Memory B cell (primary cell): ENCODE measurements at places on chromosomes 13 and 19.

DNA sequence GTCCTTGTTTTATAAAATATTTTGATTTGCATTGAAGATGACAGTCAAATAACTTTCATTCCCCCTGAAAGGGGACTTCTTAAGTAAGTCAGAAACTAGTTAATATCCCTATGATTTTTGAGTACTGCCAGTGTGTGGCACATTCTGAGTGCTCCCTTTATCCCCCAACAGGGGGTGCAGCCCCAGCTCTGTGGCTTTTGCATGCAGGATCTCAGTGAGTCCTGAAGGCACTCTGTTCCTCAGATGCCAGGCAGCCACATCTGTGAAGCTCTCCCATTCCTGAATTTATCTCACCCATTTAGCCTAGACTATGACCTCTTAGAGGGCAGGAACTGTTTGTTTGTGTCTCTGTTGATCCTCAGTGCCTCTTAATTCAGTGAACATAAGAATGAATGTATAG, 123.1 kb downstream of the CDK8 start:
- DNase-seq = no peak

DNA sequence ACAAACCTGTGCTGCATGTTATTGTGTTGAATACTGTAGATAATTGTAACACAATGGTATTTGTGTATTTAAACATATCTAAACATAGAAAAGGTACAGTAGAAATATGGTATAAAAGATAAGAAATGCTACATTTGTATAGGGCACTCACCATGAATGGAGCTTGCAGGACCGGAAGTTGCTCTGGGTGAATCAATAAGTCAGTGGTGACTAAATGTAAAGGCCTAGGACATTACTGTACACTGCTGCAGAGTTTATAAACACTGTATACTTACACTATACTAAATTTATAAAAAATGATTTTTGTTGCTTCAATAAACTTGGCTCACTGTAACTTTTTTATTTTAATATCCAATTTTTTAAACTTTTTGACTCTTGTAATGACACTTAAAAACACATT, 34.4 kb downstream of the LMO7 start:
- no peak for DNase-seq

- peak; percentile 77 for DNase-seq
These were observed 34.4 kb downstream of the GSX1 start for GRCh38 chr13:27826379-27827353.

DNA sequence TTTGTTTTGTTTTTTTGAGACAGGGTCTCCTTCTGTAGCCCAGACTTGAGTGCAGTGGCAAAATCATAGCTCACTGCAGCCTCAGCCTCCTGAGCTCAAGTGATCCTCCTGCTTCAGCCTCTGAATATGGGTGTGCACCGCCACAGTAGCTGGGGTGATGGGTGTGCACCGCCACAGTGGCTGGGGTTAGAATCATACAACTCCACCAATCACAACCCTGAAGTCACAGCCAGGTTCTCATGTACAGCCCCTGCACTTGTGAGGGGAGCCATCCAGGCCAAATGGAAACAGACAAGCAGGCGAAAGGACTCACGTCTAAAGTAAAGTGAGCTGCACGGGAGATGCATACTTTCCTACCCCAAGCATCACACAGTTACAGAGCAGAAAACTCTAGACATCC, 63.1 kb upstream of the RANBP3 start:
- DNase-seq = no peak

DNA sequence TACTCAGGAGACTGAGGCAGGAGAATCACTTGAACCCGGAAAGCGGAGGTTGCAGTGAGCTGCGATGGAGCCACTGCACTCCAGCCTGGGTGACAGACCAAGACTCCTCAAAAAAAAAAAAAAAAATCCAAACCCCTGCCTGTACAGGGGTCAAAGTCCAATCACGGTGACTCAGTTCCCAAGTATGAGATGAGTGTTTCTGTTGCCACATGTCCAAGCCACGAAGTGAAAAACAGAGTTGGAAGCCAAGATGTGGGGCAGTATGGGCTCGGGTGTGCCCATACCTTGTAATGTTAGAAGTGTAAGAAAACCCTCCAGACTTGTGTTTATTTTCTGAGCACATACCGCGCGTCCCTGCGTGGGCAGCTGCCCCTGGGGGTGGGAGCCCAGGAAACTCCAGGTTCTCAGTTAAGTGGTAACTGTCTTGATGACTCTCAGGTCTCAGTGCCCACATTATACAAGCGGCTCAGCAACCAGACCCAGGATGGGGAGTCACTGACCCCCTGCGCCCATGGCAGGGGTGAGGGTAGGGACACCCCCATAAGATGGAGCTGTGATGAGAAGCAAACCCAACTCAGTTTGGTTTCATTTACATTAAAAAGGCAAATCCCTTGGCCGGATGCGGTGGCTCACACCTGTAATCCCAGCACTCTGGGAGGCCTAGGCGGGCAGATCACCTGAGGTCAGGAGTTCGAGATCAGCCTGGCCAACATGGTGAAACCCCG, 1.2 kb upstream of the GPX4 start:
- DNase-seq = no peak

GRCh38 chr19:47005164-47005641, 14.4 kb upstream of the NPAS1 start:
- no peak for DNase-seq

GRCh38 chr19:54179921-54180461, 7.0 kb upstream of the TMC4 start:
- no peak for DNase-seq

GRCh38 chr13:51068501-51068900, 42.6 kb downstream of the C13orf42 start:
- DNase-seq = no peak

DNA sequence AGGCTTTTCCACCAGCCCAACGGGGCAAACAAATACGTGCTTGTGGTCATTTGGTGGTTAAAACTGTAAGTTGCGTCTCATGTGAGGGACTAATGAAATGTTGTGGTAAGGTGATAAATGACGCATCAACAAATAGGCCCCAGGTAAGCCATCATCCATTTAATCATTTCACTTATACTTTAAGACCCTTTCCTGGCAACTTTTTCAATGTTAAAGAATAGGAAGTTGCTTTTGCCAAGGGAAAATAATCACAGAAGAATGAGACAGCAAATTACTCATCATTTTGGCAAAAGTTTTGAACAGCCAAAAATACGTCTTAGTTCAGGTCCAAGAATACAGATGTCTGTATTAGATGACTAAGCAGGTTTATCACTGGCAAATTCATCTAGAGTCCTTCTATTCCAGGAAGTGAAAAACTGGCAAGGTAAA, 660.4 kb downstream of the SLITRK1 start:
- DNase-seq = no peak

DNA sequence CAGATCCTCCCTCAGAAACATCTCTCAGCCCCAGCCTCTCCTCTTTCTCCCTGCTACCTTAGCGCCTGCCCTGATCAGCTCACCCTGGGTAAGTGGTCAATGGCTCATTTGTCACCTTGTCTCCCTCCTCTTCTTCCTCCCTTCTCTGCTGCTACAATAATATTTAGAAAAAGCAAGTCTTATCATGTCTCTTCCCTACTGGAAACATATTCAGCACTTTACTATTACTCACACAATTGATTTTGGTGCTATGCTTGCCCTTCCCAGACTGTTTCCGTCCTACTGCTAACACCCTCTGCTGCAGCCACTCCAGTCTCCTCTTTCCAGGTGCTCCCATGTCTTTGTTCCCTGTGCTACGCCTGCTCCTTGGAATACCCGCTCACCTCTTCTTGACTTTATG, 35.8 kb downstream of the ESD start:
- no peak for DNase-seq

GRCh38 chr13:46575818-46576221, 22.9 kb downstream of the LRCH1 start:
- no peak for DNase-seq

DNA sequence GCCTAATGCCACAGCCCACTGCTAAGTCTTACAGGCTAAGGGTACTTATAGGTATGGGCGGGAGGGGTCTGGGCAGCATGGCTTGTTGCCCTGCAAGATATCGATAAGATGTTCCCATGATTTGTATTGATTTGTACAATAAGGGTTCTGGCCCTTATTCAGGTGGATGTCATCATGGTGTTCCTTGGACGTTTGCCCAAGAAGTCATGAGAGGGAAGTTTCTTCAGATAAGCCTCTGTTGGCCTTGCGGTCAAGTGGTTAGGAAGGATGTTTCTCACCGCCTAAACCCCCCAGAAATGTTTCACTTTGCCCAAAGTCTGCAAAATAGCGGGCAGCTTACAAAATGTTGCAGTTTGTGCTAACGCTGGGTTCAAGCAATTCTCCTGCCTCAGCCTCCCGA, 7.3 kb downstream of the PARP4 start:
- DNase-seq = no peak

GRCh38 chr13:110012102-110012739, 225.8 kb upstream of the IRS2 start:
- no peak for DNase-seq

- peak; percentile 7 for DNase-seq
These were observed 425.7 kb downstream of the KLF12 start for GRCh38 chr13:73708393-73708985.

DNA sequence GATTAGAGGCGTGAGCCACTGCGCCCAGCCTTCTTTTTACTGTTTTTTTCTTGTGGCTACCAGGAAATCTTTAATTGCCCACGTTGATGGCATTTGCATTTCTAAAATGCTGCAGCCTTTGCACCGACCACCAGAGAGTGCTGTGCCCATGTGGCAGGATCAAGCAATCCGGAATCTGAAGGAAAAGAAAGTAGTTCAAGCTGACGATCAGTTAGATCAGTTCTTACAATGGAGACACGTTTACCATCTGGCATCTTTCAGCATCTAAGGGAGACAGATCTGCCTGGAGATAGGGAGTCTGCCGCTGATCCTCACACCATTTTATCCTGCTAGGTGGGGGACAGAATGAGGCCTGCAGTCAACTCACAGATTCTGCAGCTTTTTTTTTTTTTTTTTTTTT, 19.9 kb downstream of the TINCR start:
- no peak for DNase-seq

GRCh38 chr19:47497050-47497766, 13.2 kb upstream of the KPTN start:
- no peak for DNase-seq

- DNase-seq = no peak
These were observed 183.2 kb upstream of the SOX1 start for GRCh38 chr13:111883571-111884343.

DNA sequence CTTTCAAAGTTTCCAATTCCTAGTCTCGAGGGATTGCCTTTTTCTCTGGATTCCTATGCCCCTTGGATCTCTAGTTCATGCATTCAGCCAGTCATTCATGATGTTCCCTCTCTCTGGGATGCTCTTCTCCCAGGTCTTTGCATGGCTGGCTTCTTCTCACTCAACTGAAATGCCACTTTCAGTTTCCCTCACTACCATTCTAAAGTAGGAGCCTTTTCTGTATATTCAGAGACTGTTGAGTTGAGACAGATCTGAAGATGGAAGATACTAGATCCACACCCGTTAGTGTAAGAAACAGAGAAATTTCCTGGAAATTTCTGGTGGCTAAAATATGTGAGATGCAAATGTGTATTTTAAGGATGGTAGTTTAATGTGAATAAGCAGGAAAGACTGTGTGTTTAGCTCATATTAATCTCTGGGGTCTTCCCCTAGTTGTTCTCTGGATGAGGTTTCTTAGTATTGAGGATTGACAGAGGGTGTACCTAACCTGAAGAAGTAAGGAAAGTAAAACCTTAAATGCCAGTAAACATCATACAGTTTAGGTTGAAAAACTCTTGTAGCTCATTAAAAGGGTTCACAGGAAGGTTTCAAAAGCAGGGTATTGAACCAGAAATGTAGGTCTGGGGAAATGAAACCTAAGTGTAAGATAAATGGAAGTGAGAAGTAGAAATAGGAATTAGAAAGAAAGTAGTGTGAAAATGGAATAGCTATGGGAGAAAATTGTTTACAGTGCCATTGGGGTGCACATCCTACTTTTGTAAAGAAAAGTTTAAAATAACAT, 331.3 kb downstream of the NDFIP2 start:
- DNase-seq = no peak

- no peak for DNase-seq
These were observed 688 bp downstream of the ZNF225 start for GRCh38 chr19:44113784-44114390.

- no peak for DNase-seq
These were observed 11.0 kb upstream of the ZNF492 start for GRCh38 chr19:22622901-22623840.

DNA sequence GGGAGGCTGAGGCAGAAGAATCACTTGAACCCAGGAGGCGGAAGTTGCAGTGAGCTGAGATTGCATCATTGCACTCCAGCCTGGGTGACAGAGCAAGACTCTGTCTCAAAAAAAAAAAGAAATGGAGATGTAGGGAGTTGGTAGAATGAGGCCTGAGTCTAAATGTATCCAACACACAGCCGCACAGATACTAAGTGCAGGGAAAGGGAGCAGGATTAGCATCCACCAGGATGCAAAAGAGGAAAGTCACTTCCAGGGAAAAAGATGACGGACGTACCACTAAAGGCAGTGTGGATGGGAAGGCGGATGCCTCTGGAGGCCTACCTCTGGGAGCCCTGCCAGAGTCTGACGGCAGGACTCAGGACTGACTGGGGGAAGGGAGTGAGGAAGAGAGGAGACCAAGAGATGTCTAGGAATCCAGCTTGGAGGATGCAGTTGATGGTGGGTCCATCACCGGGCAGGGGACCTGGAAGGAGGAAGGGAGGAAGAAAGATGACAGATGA, 6.8 kb downstream of the FAM98C start:
- DNase-seq = no peak

DNA sequence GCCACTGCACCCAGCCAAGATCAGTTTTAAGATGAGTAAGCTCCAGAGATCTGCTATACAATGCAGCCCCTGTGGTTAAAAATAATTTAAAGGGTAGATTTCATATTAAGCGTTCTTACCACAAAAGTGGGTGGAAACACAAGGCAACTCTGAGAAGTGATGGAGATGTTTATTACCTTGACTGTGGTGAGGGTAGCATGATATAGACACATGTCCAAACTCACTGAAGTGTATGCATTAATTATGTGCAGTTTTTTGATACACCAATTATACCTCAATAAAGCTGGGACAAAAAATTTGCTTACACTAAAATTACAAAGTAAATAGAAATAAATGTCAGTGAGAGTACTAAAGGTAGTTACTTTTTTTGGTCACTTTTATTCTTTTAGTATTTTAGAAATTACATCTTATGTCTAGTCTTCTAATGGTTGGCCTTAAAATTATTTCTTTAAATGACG, 696.5 kb downstream of the UQCRFS1 start:
- DNase-seq = no peak

- DNase-seq = no peak
These were observed 2466.4 kb upstream of the PCDH20 start for GRCh38 chr13:63882052-63882451.

DNA sequence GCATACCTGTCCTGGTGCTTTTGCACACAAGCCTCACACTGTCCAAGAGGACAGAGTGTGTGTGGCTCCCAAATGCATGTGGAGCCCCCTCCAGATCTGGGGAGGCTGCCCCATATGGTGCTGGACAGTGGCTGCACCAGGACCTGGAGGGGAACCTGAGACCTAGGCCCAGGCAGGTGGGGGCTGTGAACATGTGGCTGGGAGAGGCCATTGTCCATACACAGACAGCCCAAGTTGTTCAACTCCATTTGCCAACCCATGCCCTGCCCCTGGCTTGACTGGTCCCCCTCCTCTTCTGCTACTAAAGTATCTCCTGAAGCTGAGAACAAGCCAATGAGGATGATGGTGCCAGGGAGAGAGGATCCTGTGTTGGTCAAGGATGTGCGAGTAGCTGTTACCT, 94.0 kb downstream of the ING1 start:
- DNase-seq = no peak

GRCh38 chr19:6501740-6502648, at the start of gene TUBB4A:
Gene TUBB4A (minus strand): TSS chr19:6502309. CDS start chr19:6502212, 97 bp downstream.
- no peak for DNase-seq

- DNase-seq = no peak
These were observed 8.4 kb downstream of the ZNF320 start for GRCh38 chr19:52889076-52889475.

GRCh38 chr13:88074794-88075510, 403.8 kb downstream of the SLITRK5 start:
- no peak for DNase-seq
